ENCODE measurements at places on chromosomes 3 and 15. TPM values are rescaled to one million over a fixed set of nuclear protein-coding genes. Genes with fewer than 3 reads are reported as not detected.

PLS1 gene
- 3.2 TPM for total RNA-seq

PLIN1 gene
- total RNA-seq, result not detected

TGM4 gene
- total RNA-seq, result not detected

GABRB3 gene
- 0.13 TPM for total RNA-seq

ADGRG7 gene
- 26.5 TPM for total RNA-seq

ZNF80 gene
- 0.89 TPM for total RNA-seq

SOX14 gene
- not detected for total RNA-seq

RSL24D1 gene
- 85.2 TPM for total RNA-seq

FBXO40 gene
- not detected for total RNA-seq

ACKR4 gene
- not detected for total RNA-seq

HIGD2B gene
- total RNA-seq, result not detected

SCG3 gene
- not detected for total RNA-seq

PGBD4 gene
- total RNA-seq, result 2.8 TPM
